ENCODE measurements at places on chromosomes 2 and 18.

DNA sequence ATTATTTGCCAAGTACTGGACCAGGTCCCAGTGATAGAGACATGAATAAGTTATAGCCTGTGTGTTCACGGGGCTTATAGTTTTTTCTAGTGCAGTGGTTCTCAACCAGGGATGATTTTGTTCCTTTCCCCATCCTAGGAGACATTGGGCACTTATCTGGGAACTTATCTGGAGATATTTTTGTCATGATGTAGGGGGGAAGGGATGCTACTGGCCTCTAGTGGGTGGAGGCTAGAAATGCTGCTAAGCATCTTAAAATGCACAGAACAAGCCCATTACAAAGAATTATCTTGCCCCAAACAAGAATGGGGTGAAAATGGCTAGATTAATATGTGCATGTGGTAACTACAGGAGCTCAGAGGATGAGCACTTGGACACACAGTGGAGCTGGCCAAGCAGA is 75.2 kb downstream of the KLHL29 start:
- peak; percentile 41 for DNase-seq

DNA sequence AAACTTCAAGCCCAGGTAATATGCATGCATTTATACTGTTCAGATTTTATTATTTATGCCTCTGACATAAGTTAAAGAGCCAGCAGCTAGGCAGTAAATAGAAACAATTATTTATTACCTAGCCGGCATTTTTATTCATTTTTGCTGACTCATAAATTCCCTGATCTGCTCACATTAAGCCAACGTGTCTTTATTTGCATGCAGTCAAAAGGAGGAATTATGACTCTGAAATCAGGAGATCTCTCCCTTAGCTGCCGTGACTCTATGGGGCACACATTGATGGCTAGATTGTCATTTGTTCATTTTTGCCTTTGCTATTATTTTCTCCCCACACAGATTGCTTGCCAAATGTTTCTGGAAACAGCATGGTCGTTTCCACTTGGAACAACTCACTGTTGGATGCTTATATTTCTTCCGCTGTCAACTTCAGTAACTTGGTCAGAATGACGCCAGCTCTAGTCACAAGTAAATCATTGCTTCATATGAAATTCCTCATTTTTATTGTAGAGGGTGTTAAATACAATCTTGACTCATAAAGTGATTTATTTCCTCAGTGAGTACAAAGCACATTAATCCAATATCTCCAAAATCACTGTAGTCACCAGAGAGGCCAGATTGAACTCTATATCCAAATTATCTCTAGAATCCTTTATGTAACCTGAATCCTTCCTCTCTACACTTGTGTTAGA is 15.9 kb upstream of the ZBTB14 start:
- no peak for DNase-seq

GRCh38 chr2:64249426-64249825 is 105.2 kb upstream of the PELI1 start:
- DNase-seq: no peak

DNA sequence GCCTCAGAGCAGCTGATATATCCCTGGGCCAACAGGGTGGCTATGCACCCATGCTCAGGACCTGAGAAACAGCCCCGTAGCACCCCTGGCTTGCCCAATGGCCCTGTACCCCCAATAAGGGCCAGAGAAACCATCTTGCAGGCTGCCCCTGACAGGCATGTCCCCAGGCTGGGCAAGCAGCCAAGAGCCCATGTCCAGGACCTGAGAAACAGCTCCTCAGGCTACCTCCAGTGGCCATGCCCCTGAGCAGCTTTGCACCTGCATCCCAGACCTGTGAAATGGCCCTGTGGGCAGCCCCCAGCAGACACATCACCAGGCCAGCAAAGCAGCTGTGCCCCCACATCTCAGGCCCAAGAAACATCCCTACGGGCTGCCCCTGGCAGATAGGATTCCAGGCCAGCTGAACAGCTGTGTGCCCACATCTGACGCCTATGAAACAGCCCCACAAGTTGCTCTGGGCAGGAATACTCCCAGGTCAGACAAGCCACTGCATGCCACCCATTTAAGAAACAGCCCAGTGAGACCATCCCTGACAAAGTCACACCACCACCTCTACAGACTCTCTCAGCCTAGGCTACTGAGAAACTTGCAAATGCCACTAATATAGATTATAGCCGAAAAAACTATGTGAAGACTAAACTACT is 84.1 kb downstream of the TMEM237 start:
- no peak for DNase-seq

GRCh38 chr2:9697909-9698308 is 67.1 kb upstream of the YWHAQ start:
- no peak for DNase-seq

DNA sequence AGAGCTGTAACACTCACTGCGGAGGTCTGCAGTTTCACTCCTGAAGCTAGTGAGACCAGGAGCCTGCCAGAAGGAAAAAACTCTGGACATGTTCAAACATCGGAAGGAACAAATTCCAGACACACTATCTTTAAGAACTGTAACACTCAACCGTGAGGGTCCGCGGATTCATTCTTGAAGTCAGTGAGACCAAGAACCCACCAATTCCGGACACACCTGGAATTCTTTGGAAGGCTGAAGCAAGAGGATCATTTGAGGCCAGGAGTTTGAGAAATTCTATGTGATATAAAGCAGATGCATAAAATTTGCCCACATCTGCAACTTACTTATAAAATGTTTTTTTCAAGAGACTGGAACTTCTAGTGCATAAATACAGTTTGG is 43.5 kb upstream of the ITSN2 start:
- DNase-seq: no peak

- no peak for DNase-seq
These were observed 16.3 kb downstream of the IGFBP5 start for GRCh38 chr2:216678813-216679657.

DNA sequence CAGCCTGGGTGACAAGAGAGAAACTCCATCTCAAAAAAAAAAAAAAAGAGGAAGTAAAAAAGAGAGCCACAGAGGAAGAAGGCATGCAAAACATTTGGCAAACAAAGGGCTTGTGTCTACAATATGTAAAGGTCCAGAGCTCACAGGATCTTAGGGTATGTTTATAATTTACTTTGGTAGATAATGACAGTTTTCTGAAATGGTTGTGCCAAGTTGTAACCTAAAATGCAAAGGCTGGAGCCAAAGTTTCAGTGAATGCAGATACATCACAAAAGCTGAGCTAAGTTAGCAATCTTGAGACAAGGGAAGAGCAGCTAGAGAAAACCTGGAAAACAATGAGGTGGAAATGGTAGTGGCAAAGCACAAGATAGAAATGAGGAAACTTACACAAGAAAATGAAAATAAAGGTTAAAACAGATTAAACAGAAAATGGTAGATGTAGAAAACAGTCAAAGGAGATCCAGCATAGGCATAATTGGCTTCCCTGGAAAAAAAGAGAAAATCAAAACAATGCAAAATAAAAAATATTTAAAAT is 77.5 kb upstream of the HK2 start:
- DNase-seq: no peak

- DNase-seq: no peak
These were observed 1108.1 kb upstream of the CHAC2 start for GRCh38 chr2:52659546-52659945.

GRCh38 chr18:73679941-73680712 is 467.5 kb downstream of the FBXO15 start:
- DNase-seq: no peak

- peak; percentile 10 for DNase-seq
These were observed 230.9 kb upstream of the SLC14A2 start for GRCh38 chr18:45384137-45384961.

GRCh38 chr2:67560771-67561456 is 163.8 kb downstream of the ETAA1 start:
- no peak for DNase-seq

GRCh38 chr2:241597561-241597960 is 39.0 kb downstream of the BOK start:
- DNase-seq: no peak

DNA sequence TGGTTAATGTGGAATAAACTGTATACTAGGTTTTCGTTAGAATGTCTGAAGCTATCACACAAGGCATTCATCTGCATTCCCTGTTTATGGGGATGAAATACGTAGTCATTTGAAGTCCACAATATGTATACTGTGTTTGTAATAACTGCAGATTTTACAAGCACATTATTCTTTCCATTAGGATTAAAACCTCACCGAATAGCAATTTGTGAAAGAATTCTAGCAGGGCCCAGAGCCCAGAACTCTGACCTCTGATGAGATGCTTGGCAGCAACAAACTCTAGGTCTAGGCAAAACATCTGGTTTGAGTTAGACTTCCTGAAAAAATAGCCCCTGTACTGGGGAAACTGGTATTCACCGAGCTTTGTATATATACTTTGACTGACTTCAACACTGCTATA is 158.2 kb downstream of the SRBD1 start:
- DNase-seq: no peak

- no peak for DNase-seq
These were observed 84.2 kb upstream of the CD302 start for GRCh38 chr2:159882130-159882745.

- no peak for DNase-seq
These were observed 87.1 kb downstream of the GFPT1 start for GRCh38 chr2:69299772-69300516.

- DNase-seq: no peak
These were observed 3.8 kb downstream of the C2orf92 start for GRCh38 chr2:97673182-97673914.

DNA sequence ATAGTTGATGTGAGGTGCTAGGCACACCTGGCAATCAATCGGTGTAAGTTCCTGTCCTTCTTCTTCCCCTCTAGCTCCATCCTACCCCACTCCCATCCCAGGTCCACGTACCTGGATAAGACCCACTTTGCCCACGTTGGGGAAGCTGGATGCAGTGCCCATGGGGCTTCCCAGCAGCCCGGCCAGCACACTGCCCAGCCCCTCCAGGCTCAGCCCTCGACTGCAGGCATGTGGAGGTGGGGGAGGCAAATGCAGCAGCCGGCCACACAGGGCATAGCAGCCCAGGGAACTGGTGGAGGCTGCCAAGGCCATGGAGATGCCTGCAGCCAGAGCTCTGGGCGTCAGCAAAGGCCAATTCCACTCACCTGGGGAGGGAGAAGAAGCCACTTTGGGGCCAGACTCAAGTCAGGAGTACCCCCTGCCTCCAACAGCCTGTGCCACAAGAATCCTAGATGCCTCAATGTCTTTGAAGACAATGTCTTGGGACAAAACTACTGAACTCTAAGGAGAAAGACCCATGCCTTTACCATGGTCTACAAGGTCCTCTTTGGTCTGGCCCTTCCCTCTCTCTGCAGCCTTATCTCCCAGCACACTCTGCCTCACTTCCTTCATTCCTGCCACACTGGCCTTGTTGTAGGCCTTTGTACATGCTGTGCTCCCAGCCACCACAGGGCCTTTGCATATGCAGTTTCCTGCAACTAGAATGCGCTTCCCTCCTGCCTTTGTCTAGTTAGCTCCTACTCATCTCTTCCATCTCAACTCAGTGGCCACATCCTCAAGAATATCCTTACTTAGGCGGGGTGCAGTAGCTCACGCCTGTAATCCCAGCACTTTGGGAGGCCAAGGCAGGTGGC is 4.5 kb downstream of the SLC23A3 start:
- DNase-seq: no peak

- DNase-seq: no peak
These were observed 213.3 kb downstream of the SH3BP4 start for GRCh38 chr2:235165136-235165535.

GRCh38 chr2:184646177-184646576 is 47.8 kb downstream of the ZNF804A start:
- no peak for DNase-seq

DNA sequence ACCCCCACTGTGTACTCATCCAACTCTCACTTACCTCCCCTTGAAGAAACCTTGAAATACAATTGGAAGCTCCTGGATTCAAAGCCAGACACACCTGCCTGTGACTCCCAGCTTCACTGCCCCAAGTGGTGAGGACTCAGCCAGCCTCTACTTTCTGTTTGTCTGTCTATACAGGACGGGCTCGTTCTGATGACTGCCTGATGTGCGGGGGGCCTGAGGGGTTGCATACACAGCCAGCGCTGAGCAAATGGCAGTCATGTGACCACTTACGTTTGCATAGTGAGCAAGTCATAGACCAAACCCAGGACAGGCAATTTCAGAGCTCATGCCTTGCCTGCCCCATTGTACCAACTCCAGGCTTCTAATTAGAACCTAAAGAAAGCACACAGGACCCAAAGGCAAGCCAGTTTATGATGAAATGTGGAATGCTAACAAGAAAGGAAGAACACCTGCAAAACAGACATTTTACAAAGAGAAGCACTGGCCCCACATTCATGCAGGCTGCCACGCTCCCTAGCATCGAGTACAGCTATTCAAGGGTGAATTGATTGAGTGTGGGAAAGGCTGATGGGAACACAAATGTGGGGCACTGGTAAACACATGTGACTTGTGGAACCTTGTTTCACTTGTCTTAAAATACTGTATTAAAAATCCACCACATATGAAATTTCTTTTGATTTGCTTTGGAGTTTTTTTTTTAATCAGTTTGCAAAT is 137.8 kb downstream of the LNPK start:
- no peak for DNase-seq

DNA sequence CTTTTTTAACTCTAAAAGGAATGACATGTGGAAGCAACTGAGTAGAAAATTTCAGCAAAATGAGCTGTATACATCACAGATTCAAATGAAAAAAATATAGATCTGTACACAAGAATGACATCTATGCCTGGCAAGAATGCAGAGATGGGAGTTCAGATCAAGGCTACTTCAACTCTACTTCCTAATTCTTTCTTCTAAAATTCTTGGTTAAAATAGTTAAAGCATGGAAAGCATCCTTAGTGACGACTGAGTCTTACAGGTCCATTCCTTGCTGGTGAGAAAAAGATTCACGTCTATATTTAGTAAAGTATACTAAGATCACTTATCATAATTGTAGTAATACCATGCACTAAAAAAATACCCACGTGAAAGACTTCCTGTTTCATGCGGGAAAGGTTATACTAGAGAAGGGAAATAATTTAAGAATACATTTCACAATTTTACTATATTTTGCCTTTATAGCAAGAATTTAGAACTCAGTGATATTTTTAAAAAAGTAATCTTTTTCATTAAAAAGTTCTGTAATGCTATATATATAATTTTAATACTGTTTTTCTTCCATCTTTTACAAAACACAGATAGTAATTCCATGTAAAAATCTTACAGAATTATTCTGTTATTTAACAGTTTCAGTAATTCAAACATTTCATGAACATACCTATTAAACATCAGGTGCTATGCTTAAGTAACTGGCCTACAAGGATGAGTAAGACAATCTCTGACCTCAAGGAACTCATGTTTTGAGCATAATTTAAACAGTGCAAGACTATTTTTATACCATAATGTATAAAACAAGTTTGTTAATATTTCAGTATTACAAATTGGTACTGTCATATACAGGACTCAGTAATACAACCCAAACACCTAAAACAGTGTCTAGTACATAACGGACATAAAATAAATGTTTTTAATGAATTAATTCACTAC is 159.6 kb downstream of the BAZ2B start:
- DNase-seq: no peak

Measured in SW480 (cell line).